ENCODE measurements at places on chromosomes 6 and 20. TPM values are rescaled to one million over a fixed set of nuclear protein-coding genes. Genes with fewer than 3 reads are reported as not detected.

DNA sequence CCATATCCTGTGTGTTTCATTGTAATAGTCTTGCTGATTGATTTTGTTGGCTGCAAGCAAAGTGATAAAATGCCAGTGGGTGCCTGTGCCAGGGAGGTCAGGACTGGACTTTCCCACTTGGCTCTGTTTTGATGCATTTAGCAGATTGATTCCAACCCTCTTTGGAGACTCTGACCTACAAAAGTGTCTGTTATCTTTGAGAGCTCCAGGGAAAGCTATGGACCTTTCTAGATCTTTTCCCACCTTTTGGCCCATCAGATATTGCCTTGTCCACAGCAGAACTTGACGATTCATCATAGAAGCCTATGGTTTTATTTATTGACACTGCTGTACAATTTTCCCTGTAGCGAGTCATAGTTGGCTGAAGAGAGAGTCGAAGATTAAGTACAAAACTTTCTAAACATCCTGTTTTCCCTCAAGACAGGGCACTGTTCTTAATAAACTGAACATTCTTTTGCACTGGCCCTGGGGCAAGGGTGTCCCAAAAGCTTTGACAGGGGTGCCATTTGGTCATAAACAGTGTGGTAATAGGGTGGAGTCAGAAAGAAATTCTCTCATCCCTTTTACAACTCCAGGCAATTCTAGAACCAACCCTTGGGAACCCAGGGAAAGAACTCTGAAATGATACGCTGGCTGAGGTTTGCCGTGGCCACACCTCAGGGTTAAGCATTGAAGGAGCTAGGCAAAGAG is 53.7 kb downstream of the E2F3 start:
- no peak for DNase-seq

The TUBB2B gene
- 3.3 TPM for polyA plus RNA-seq

The RSPO4 gene
- not detected for polyA plus RNA-seq

The SFTA2 gene
- not detected for polyA plus RNA-seq

- no peak for DNase-seq
These were observed 175.7 kb downstream of the ALDH8A1 start for GRCh38 chr6:134774201-134774638.

GRCh38 chr6:170461556-170462365 is 91.3 kb downstream of the PSMB1 start:
- no peak for DNase-seq

The CD109 gene
- polyA plus RNA-seq, result 0.51 TPM

- DNase-seq, result no peak
These were observed 469.7 kb downstream of the CDKAL1 start for GRCh38 chr6:21003780-21004541.

GRCh38 chr6:16041327-16041726 is 87.6 kb upstream of the MYLIP start:
- DNase-seq, result no peak

DNA sequence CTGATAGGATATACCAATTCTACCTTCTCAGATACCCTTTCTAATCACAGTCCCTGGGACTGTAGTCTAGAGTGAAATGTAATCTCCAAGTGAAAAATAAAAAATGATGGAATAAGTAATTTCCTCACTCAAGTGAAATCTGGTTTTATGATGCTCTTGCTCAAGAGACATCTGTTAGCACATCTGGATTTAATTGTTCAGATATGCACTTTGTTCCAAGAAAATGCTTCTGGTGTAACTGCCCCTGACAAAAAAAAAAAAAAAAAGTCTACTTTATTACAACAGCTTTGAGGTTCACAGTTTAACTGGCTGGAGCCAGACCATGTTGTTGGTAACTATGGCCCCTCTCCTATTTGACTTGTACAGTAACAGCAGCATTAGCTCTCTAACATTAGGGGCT is 251.8 kb downstream of the BTBD9 start:
- DNase-seq, result no peak

- DNase-seq, result no peak
These were observed 55.7 kb downstream of the AFG1L start for GRCh38 chr6:108350528-108350927.

The PDYN gene
- not detected for polyA plus RNA-seq

DNA sequence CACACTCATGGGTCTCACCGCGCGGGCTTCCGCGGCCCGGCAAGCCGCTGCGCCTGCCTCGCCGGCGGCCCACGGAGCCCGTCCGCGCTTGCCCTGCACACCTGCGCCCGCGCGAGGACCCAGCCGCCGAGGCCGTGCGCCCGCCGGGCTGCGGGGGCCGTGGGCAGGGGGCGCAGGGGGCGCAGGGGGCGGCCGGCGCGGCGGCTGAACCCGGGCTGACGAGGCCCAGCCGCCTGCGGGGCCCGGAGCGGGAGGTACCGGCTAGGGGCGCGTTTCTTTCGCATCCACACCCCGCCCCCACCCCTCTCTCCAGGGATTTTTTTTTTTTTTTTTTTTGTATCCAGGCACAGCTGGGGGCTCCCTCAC is 43.8 kb upstream of the OSTM1 start:
- no peak for DNase-seq

- no peak for DNase-seq
These were observed 25.1 kb downstream of the KCNK5 start for GRCh38 chr6:39204160-39204495.

The SOX18 gene
- polyA plus RNA-seq, result 6.5 TPM
